NCI-H1092 treated with DMSO at 0.1 percent for 48 hours (cell line): ENCODE measurements at places on chromosomes 13 and 19.

DNA sequence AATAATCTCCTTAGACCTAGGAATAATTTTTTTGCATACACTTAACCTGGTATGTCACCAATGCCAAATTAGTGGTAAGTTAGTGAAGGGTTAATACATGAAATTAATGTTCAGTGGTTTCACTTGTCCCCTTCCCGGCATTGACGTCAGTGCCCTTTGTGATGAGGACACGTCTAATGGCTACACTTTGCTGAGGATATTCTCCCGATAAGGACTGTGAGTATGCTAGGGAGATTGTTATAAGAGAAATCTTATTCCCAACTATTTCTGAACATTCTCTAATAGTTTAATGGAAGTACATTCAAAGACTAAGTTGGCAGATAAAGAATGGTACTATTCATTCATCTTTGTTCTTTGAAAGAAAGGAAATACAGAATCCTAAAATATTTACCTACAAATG, 102.4 kb downstream of the TNFRSF19 start:
- no peak for DNase-seq

DNA sequence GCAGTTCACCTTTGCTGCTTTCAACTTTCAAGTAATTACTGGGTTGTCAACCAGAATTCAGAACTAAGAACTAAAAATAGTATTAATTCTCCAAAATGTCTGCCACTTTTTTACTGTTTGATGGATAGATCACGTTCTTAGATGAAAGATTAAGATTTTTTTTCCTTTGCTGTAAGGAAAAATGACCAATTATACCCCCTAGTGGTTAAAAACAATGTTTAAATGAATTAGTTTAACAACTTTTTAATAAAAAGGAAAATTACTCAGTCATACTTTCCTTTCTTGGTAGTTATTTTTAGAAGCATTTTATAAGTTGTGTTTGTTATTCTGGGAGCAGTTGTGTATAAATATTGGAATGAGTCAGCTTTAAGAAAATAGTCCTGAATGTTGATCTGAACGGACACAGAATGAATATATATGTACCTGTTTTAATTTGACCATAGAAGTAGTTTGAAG, 4.6 kb downstream of the TM9SF2 start:
- no peak for DNase-seq

GRCh38 chr19:31314849-31315629, 34.2 kb downstream of the TSHZ3 start:
- DNase-seq, result no peak

DNA sequence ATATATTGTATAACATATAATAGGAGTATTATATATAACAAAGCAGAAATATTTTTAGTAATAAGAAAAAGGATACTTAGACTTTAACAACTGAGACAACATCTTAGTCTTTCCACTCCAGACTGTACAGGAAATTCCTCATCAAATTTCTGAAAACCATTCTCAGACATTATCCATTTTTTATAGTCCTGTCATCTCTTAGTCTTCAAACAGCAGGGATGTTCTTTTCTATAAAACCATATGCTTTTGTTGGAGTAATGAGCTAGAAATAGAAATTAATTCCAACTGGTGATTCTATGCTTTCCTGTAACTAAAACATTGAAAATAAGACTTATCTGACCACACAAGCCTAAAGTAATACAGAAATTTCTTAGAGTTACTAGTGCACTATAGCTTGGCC, 82.2 kb upstream of the CSNK1A1L start:
- no peak for DNase-seq

GRCh38 chr13:48993150-48993549, 17.4 kb downstream of the FNDC3A start:
- no peak for DNase-seq

DNA sequence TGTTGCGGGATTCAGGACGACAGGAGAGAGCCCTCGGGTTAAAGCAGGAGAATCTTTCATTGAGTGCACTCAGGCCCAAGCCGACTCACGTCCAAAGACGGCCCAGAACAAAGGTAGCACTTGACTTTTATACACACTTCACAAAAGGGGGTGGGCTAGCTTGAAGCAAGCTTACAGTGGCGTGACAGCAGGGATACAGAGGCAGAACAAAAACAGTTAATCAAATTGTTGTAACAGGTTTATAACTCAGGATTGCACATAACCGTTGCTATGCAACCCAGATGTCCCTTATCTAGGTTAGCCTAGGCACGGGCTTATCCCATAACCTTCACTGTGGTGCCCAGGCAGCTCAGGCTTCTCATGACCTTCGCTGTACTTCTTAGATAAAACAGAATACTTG, 2.0 kb downstream of the MED25 start:
- peak; percentile 52 for DNase-seq

- no peak for DNase-seq
These were observed 460.0 kb downstream of the FOXO1 start for GRCh38 chr13:40206241-40207000.

DNA sequence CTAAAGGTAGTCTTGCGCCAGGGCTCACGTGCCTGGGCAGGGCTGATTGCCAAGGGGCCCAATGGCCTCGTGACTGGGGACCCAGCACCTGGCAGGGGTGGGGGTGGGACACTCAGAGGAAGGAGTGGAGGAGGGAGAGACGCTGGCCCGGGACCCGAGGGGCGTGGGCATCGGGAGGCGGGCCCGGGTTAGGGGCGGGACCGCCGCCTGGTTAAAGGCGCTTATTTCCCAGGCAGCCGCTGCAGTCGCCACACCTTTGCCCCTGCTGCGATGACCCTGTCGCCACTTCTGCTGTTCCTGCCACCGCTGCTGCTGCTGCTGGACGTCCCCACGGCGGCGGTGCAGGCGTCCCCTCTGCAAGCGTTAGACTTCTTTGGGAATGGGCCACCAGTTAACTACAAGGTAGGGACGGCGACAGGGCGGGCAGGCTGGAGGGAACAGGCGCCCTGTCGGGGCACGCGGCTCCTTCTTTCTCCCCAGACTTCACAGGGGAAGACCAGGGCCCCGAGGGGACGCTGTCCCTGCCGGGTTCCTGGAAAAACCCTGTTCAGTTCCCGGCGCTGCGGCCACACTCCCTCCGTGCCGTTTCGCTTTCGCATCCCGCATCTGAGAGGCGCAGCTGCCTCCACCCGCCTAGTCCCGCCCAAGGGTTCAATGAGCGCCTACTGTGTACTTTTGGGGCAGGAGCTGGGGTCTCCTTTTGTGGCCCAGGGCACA, at the start of gene IFI30:
TSS of gene IFI30 (plus strand) at position 242 of the 717 bp plus-strand sequence. CDS start at position 271, 29 bp downstream.
- peak; percentile 19 for DNase-seq

- no peak for DNase-seq
These were observed 44.4 kb downstream of the IRS2 start for GRCh38 chr13:109741966-109742365.

DNA sequence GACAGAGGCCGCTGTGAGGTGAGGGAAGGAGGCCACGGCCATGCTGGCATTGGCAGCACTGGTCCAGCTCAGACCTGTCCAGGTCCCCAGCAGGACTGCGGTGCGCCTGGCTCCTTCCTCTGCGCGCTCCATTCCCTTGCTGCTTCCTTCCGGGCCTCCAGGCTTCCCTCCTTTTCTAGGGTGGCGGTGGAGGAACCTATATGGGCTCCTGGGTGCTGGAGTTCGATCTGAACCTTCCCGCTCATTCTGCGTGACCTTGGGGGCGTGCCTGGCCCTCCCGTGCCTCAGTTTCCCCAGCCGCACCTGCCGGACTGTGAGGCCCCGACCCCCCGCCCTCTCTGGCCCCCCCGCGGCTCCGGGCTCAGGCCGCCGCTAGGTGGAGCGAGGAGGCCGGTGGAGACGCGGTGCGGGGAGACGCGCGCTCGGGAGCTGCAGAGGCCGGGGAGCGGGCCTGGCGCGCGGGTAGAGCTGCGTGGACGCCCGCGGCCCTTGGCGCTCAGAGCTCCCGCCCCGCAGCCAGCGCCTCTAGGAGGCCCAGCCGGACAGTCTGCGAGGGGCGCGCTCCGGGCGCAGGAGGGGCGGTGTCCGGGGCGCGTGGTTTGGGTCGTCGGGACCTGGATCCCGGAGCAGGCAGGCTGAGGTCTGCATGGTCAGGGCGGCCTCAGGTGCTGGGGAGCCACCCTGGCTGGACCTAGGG, 29.9 kb downstream of the EFNA2 start:
- DNase-seq, result peak; percentile 19

DNA sequence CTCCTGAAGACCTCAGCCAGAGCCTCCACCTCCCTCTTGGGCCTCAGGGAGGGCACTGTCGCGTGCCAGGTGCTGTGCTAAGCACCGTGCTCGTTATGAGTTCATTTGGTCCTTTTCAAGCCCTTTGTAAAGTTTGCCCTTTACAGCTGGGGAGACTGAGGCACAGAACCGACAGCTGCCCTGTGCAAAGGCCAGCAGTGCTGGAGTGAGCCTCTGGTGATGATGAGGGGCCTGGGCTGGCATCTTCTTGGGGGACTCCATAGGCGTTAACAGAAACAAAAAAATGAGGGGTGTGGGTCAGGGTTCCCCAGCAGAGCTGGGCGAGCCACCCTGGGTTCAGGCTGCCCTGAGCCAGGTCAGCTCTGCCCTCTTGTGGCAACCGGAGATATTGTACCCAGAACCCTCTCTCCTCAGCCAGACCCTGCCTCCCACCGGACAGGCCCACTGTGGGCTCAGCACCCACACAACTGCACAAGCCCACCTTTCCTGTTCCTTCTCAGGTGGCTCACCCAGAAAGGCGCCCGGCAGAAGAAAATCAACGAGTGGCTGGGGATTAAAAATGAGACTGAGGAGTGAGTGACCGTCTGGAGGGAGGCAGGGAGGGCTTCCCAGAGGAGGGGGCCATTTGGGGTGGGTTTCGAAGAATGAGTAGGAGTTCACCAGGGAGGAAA, 5.5 kb upstream of the IFI30 start:
- DNase-seq, result no peak

GRCh38 chr19:5292822-5293611, 47.6 kb downstream of the PTPRS start:
- peak; percentile 42 for DNase-seq

GRCh38 chr13:111945086-111945485, 121.9 kb upstream of the SOX1 start:
- no peak for DNase-seq

DNA sequence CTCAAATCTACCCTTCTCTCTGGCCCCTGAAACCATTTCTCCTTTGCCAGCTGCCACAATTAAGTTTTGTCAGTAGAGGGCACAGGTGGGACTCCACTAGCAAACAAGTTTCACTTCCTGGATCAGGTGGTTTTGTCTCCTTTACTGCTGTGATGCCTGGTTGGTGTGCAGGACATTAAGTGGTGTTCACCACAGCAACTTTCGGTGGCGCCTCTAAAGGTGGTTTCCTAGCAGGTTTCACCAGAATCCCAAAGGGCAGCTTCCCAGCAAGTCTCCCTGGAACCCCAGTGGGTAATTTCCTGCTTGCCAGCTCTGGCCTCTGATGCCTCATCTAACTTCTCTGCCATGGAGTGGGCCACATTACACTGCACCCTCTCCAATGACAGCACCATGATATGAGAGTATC, 16.6 kb downstream of the MED4 start:
- DNase-seq, result no peak

DNA sequence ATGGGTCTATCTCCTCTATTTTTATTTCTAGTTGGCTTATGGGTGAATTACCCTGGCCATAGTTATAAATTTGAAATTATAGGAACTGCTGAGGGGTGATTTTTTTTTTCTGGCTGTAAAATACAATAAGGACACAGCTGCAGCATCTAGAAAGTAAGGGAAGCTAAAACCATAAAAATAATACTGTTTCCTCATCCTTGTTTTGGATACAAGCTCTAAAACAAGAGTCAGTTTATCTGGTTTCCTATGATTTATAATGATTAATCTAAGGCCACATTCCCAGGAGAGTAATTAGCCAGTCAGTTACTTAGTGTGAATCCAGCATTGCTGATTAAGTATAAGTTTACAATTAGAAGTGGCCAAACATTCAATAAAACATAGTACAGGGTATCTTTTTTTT, 219.1 kb upstream of the NBEA start:
- DNase-seq, result no peak

- no peak for DNase-seq
These were observed 82.2 kb downstream of the MIPEP start for GRCh38 chr13:23806874-23807526.
